ENCODE measurements at places on chromosomes 1 and 21.
A peak's percentile ranks its signal among the peaks of the same experiment; 100 is the strongest.

GRCh38 chr1:41487126-41488039 lies 2.9 kb upstream of the EDN2 start:
- no peak for DNase-seq

DNA sequence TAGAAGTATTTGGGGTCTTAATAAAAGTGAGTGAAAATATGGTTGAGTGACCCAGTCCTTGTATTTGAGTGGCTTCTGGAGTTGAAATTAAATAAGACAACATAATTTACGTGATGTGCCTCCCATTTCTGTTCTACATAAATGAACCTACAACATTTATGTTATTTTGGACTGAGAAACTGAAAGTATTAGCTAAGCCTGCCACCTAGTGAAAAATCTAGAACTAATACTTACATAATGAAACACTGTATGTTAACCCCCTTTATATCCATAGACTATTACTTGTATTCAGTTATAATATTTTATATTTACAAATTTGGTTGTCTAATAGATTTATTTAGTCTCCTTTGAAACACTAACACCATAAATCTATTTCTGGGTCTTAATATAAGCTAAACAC lies 298.9 kb downstream of the KCNT2 start:
- DNase-seq, result peak; percentile 69

- DNase-seq, result no peak
These were observed 64.2 kb downstream of the ACOT7 start for GRCh38 chr1:6329396-6329795.

DNA sequence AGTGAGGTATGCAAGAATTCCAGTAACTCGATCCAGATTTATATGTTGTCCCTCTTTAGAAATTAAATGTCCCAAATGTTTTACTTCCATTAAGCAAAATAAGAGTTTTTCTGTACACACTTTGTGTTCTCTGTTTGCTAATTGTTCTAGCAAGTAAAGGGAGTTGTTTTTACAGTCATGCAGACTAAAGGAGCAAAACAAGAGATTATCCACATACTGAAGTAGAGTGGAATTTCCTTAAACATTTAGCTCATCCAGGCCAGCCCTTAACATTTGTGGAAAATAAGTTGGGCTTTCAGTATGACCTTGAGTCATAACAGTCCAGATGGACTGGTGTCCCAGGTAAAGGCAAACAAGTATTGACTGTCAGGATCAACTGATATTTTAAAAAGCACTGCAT lies 44.1 kb upstream of the TINAGL1 start:
- no peak for DNase-seq

DNA sequence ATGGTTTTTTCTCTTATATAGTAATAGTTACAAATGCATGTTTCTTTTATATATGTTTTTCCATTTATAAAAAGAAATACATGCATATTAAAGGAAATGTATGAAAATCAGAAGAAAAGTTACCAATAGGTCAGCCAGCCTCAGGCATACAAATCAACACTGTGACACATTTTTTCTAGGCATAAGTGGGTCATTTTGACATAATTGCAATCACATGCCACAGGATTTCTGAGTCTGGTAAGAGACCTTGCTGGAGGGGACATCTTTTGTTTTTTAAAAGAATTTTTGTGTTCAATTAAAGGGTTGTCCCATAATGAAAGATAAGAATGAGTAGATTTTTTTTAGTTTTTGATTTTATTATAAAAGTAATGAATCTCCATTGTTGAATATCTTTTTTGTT lies 473.1 kb downstream of the PCP4 start:
- DNase-seq, result peak; percentile 91

GRCh38 chr1:201294876-201295275 lies 11.6 kb downstream of the PKP1 start:
- no peak for DNase-seq

DNA sequence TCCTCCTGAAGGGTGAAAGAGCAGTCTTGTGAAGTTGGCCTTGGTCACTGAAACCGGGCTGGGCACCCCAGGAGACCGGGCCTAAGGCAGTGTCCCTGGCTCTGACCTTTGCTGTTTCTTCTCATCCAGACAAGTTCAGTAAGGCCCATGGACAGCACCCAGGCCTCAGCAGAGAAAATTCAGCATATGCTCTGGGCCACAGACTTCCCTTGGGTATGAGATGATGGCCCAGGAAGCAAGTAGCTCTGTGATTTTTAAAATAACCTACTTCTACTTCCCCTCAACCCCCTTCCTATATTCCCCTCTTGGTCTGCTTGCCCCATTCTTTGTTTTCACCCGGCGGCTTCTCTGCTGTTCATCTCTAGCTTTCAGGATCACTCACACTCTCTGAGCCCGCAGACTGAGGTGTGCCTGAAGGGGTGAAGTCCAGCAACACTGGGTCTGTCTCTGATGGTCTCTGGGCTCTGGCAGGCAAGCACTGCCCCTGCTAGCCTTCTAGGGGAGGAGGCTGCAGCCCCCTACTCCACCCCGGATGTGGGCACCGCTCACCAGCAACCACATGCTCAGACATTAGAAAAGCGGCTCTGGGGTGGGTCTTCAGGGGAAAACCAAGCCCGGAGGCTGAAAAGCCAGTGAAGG lies 2.9 kb upstream of the GPR25 start:
- no peak for DNase-seq

- DNase-seq, result no peak
These were observed 400.3 kb downstream of the LTN1 start for GRCh38 chr21:28592205-28592865.

GRCh38 chr1:62467092-62467491 lies 30.2 kb downstream of the USP1 start:
- no peak for DNase-seq

DNA sequence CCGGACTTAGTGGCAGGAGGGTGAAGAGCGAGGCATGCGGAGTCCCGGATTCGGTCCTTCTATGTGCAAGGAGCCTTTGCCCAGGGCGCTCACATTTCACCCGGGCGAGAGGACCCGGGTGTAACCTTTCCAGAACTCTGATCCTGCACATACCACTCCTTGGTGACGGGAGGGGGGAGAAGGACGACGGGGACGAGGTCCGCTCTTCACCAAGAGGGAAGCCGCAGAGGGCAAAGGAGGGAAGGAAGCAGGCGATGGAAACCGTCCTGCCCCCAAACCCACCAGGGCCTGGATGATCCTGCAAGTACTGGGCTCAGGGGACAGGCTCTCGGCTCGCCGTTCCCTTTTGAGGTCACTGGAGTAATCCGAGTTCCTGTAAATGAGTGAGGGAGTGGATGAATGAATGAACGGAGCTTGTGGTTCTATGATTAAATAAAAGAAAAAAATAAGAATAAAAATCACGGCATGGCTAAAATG lies 993 bp downstream of the SYPL2 start:
- no peak for DNase-seq

- DNase-seq, result no peak
These were observed 64.6 kb downstream of the RHBG start for GRCh38 chr1:156433602-156434001.

- DNase-seq, result no peak
These were observed 21.1 kb upstream of the SH2D5 start for GRCh38 chr1:20753589-20753988.

GRCh38 chr1:54549181-54549924 lies 1.3 kb downstream of the ACOT11 start:
- DNase-seq, result no peak

GRCh38 chr1:108896146-108897145 lies 19.7 kb downstream of the GPSM2 start:
- no peak for DNase-seq

GRCh38 chr1:175742790-175743459 lies 470 bp downstream of the TNR start:
- peak; percentile 86 for DNase-seq

- no peak for DNase-seq
These were observed 44.5 kb upstream of the GORAB start for GRCh38 chr1:170487503-170487902.
